ENCODE measurements at places on chromosomes 4 and X.

- DNase-seq, result peak; percentile 74
Measured at GRCh38 chrX:111352424-111352823, 59.6 kb downstream of the DCX start.

- DNase-seq, result no peak
Measured at GRCh38 chr4:126779436-126780166, 853.2 kb upstream of the INTU start.

- DNase-seq, result no peak
Measured at GRCh38 chr4:70277121-70277520, 34.7 kb downstream of the CSN3 start.

DNA sequence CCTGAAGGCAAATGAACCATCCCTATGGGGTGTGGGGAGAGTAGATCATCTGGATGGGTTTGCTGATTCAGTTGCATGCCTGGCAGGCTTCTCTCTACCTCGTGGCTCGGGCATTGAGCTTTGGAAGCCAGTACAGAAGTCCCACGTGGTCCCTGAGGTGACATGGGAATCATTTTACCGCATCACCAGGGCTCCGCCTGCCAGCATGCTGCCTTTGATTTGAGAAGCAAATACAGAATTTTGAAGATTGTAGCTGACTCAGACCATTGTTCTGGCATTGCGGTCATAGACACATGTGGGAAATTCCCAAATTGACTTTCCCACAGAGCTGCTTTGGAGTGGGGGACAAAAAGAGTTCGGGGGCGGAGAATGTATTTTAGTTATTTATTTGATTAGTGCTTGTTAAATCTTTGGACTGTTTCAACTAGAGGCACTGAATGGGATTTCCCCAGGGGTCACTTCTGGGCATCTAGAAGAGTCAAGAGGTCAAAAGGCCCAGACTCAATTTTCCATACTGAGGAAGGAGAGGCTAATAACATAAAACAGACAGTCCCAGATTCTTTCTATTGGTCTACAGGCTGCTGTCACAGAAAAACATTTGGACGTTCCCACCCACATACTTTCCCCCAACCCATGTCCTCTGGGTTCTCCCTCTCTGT lies 79.3 kb downstream of the NHSL2 start:
- DNase-seq, result no peak

- DNase-seq, result peak; percentile 53
Measured at GRCh38 chr4:176034499-176034898, 31.1 kb upstream of the WDR17 start.

GRCh38 chr4:86302251-86302650 lies 57.6 kb downstream of the MAPK10 start:
- peak; percentile 92 for DNase-seq

DNA sequence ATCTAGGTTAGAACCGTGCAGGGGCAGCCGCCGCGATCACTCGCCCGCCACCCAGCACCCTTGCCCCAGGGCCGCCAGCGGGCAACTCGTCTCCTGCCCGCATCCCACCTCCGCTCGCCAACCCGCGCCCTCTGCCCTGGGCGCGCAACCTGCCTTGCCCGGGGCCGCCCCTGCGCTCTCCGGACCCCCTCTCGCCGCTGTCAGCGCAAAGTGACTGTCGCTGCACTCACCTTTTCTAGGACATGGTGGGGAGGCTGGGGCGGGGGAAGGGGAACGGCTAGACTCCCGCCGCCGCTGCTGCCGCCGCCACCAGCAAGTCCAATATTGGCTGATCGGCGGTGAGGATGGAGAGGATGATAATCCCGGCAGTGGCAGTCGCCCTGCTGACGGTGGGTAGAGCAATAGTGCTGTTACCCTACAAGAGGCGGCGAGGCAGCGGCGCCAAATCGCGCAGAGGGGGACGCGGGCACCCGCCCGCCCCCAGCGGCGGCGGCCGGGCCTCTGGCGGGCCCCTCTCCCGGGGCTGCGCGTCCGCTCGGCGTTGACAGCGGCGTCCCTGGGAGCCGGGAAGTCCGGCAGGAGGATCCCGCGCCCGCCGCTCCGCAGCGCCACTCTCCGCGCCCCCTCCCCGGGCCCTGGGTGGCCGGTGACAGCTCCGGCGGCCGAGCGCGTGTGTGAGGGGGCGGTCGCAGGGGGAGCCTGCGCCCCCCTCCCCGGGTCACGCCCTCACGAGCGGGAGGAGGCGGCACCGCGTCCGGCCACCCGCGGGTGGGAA lies 2.3 kb upstream of the NR3C2 start:
- peak; percentile 73 for DNase-seq

DNA sequence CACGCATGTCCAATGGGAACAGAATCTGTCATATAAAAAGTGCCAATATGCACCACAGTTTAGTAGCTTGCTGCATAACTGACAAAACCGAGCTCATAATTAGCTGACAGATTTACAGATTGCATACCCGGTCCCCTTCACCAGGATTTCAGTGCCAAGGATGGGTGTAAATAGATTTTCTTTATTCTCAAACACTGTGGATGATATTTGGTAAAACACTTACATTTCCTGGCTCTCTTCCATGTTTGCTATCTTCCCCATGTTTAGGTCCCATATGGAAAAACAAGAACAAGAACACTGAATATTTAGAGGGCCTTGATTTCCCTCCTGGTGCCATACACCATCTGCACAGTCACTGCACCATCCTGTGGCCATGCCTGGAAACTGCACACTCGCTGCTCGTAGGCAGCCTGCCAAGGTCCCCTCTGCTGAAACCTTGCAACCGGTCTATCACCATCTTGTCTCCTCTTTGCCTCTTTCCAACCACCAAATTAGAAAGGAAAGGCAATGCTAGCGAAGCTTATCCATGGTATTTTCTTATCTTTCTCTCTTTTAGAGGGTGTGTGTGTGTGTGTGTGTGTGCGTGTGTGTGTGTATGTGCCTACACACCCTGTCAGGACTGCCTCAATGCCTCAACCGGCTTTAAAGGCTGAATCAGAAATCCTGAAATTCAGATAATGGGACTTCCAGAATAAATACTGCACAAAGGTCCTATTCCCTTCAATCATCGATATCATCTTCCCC lies 124.2 kb upstream of the MBNL3 start:
- peak; percentile 74 for DNase-seq

- no peak for DNase-seq
Measured at GRCh38 chrX:20672476-20672875, 405.8 kb upstream of the RPS6KA3 start.

- DNase-seq, result peak; percentile 3
Measured at GRCh38 chrX:16416588-16416987, 233.4 kb upstream of the S100G start.

DNA sequence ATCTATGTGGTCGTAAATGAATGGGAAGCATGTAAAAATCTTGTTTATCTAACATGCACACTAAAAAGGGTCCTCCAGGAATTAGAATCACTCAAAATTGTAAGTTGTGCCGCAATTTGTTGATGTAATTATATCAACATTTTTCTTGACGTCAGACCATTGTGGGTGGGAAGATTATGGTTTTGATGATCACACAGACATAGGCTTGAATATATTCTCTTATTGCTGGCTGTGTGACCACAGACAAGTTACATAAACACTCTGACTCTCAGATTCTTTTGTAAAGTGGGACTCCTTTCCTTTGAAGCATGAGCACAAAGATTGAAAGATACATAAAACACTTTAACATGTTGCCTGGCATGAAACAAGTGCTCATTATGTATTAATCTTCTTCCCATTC lies 51.5 kb downstream of the IL1RAPL1 start:
- DNase-seq, result no peak

- DNase-seq, result no peak
Measured at GRCh38 chr4:32789026-32789608, 2068.9 kb downstream of the PCDH7 start.

DNA sequence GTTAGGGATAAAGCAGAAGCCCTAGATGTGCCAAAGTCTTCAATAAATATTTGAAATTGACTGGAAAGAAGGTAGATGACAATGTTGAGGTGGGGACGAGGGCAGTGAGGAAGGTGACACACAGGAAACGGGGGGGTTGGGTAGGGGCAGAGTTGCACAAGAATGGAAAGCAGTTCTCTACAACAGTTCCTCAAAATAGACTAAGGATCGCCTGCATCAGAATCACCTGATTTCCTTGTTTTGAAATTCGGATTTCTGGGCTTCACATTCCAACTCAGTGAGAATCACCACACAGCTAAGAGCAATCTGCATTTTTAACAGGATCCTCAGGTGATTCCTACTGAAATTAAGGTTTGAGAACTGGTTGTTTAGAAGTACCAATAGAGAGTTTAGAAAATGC lies 70.6 kb downstream of the ARFIP1 start:
- no peak for DNase-seq

DNA sequence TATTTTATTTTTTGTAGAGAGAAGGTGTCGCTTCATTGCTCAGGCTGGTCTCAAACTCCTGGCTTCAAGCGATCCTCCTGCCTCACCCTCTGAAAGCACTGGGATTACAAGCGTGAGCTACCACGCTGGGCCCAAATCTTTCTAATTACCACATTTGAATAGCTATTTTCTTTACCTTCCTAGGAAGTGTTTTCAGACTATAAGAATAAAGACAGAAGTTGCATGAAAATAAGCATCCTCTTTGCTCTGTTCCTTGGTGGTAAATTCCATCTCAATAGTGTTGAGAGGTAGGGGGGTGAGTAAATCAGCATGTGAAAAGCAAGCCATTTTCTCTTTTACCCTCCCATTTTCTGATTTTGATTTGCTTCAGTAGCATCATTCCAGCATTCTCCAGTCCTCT lies 122.4 kb downstream of the LARP7 start:
- DNase-seq, result no peak

All from DMS53 (cell line).